ENCODE measurements at places on chromosomes 16 and 17.

GRCh38 chr17:4956493-4957061, 5.7 kb downstream of the ENO3 start:
- no peak for DNase-seq

DNA sequence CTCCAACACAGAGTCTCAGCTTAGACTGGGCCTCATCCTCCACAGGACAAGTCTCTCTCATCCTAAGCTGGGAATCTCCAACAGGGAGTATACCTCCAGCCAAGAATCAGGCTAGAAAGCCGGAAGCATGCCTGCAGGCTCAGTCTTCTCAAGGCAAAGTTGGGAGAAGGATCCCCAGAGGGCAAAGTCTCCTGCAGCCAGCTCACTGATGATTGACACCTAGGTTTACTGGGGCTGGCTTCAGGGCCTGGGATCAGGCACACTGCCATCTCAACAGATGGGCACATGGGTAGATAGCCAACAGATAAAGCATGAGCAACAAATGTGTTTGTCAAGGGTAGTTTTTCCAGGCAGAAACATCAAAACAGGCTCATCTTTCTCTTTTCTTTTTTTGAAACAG, 56.1 kb upstream of the TOX3 start:
- no peak for DNase-seq

DNA sequence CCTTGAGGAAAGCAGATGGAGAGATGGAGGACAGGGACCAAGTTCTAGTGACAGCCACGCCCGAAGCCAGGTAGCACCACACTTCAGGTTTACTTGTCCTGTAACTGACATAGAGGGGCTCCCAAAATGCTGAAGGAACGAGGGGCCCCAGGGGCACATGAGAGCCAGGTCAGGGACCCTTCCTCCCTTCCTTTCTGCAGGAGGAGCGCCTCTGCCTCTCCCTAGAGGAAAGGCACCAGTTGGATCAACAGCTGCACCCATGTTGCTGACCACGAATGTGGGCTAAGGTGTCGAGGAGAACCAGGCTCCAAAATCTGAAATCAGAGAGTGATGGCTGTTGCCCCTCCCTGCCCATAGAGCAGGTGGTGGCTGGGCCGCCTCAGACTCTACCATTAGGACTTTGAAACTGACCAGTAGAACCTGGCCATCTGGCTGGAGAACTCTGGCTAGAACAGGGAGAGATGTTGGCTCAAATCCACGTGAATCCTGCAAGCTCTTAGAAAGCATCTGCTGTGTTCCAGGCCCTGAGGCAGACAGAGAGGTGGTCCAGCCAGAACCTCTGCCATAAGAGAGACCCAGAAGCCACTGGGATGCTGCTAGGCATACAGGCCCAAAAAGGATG, 218.8 kb downstream of the KATNIP start:
- no peak for DNase-seq

GRCh38 chr16:67104845-67105244, 4.9 kb upstream of the PHAF1 start:
- DNase-seq = no peak

DNA sequence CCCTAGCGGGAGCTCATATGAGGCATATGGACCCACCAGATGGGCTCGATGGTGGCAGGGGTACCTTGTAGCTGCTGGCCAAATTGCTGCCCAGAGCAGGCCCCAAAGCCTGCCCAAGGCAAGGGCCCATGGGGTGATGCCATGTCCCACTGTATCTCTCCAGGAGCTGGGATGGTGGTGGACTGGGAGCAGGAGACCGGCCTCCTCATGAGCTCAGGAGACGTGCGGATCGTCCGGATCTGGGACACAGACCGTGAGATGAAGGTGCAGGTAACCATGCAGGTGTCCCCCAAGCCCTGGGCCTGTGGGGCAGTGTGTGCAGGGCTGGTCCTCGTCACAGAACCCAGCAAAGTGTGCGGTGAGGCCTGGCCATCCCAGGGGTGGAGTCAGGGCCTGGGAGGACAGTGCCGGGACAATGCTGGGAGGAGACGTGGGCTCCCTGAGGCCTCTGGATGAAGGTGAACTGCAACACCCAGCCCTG, 34.1 kb upstream of the CHMP6 start:
- no peak for DNase-seq

GRCh38 chr16:13634959-13635358, 285.0 kb upstream of the ERCC4 start:
- DNase-seq = no peak

DNA sequence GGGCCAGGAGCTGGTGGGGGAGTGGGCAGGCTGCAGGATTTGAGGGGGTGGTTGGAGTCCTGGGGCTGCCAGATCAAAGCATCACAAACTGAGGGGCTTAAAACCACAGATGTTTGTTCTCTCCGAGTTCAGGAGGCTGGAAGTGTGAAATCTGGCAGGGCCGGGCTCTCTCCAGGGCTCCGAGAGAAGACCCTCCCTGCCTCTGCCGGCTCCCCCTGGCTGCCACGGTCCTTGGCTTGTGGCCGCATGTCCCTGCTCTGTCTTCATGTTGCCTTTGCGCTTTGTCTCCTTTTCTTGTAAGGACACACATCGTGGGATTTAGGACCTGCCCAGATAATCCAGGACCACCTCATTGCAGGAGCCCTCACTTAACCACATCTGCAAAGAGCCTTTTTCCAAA, 139.8 kb upstream of the GSE1 start:
- no peak for DNase-seq

DNA sequence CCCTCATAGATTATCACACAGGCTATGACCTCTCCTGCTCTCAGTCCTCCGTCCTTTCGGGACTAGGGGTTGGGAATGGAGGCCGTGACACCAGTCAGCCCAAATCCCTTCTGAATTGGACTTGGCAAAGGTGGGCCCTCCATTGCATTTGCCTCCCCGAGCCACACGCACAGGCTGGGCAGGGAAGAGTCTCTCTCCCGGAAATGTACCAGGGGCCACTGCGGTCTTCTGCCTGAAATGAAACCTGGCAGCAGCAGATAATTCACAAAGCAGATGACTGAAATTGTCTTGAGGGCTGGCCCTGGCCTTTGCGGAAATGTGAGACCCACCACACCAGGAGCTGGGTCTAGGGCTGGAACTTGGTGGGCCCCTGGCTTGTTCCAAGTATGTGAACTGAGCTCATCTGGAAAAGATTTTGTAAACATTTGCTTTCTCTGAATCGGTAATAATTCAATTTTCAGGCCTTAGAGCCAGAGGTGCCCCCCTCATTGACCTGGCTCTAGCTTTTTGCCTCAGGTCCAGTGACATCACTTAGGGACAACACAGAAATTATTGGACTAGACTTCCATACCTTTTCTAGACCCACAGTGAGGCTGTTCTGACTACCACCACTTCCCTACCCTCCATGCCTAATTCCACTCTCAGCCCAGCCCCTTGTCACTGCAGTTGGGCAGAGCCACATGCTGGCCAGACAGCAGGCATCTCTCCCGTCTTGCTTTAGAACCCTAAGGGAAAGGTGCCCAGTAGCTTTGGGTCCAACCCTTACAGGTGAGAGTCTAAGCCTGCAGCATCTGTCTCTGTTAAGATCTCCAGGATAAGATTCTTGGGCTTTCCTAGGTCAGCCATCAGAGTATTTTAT, 75.2 kb downstream of the CCDC182 start:
- no peak for DNase-seq

DNA sequence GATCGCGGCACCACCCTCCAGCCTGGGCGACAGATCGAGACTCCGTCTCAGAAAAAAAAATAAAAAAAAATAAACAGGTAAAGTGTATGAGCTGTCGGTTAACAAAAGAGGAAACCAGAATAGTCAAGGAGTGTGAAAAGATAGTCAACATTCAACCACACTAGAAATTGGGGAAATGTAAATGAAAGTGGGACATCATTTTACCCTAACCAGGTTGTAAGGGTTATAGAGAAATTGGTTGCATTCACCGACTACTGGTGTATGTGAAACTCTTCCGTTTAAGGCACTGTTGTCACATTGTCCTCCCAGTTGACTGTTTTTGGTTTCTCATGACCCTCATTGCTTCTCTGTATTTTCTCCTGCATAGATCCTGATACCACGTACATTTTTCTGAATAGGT, 62.8 kb downstream of the RABEP1 start:
- no peak for DNase-seq

DNA sequence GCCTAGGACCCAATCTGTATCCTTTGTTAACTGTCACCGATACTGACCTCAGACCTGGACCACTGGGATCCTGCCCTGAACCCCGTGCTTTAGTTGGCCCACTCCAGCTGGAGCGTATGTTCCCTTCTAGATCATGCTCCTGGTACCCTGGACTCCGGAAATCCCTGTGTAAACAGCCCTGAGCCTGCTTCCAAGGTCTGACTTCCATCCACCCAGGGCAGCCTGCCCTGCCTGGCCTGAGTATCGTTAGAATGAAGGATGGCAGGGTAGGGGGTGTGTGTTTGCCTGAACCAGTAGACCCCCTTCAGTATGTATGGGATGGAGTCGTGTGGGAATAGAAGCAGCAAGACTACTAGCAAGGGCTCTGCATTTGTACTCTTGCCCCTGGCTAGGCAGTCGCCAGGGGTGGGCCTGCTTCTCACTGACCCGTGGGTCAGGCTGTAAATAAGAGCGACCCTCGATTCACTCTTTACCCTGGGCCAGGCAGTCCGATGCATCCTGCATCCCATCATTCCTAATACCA, 691 bp upstream of the TMEM98 start:
- no peak for DNase-seq

DNA sequence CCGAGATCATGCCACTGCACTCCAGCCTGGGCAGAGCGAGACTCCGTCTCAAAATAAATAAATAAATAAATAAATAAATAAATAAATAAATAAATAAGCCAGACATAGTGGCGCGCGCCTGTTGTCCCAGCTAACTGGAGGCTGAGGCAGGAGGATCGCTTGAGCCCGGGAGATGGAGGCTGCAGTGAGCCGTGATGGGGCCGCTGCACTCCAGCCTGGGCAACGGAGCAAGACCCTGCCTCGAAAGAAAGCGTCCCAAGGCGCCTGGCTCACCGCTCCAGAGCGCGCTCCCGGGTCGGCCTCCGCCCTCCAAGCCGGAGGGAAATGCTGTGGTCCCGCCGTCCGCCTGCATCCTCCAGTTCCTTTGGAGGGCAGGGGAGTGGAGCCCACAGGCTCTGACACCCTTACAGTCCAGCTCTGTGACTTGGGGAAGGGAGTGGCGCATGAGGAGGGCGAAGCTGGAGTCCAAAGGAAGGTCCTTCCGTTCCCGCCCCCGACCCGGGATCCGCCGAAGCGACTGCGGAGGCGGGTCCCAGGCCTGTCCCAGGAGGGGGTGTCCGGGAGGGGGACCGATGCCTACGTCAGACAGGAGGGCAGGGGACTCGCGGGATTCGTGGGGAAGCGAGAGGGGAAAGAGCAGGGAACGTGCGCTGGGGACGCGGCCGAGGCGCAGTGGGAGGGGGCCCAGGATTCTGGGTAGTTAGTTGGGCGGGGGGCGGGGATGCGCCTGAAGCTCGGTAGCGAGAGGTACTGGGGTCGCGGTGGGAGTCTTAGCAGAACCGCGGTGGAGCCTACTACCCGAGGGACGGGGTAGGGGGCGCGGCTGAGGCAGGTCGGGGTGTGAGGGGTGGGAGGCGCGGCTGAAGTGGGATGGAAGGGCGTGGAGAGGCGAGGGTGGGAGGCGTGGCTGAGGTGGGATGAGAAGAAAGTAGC, 8.4 kb upstream of the TRPV2 start:
- DNase-seq = no peak

DNA sequence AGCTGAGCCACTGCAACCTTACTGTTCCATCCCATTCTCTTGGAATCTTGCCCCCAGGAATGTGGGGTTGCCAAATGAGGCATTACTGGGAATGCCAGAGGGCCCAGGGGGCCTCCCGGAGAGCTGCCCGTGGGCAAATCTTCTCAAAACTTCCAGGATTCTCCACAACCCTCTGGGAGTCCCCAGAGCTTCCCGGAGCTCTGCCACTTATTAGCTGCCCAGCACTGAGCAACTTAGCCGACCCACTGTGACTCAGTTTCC, 306.0 kb downstream of the FOXL1 start:
- no peak for DNase-seq

GRCh38 chr17:76623271-76624146, 20.0 kb downstream of the ST6GALNAC1 start:
- DNase-seq = peak; percentile 51

DNA sequence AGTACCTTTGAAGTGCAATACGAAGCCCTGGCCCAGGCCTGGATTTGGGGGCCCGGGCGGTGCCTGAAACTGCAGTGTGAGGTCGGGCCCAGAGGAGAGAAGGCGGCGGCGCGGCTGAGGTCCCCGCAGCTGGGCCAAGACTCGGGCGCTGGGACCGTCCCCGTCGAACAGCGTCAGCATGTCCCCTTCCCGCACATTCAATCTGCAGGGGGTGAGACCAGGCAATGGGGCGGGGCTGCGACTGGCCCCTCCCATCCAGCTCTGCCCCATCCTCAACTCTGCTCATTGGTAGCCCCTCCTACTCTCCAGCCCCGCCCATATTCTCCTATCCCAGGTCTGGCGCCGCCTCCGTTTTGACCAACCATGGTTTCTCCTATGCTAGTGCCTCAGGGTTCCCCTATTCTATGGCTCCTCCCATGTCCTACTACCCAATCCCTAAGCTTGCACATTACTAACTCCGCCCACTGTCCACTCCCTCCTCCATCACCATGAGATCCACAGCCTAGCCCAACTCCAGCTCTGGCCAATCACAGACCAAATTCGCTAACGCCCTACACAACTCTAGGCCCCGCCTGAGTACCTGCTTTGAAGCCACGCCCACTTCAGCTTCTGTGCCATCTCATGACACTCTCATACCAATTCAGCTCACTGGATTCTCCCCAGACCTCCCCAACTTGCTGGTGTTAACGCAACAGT, 14.4 kb upstream of the CDIPT start:
- no peak for DNase-seq

DNA sequence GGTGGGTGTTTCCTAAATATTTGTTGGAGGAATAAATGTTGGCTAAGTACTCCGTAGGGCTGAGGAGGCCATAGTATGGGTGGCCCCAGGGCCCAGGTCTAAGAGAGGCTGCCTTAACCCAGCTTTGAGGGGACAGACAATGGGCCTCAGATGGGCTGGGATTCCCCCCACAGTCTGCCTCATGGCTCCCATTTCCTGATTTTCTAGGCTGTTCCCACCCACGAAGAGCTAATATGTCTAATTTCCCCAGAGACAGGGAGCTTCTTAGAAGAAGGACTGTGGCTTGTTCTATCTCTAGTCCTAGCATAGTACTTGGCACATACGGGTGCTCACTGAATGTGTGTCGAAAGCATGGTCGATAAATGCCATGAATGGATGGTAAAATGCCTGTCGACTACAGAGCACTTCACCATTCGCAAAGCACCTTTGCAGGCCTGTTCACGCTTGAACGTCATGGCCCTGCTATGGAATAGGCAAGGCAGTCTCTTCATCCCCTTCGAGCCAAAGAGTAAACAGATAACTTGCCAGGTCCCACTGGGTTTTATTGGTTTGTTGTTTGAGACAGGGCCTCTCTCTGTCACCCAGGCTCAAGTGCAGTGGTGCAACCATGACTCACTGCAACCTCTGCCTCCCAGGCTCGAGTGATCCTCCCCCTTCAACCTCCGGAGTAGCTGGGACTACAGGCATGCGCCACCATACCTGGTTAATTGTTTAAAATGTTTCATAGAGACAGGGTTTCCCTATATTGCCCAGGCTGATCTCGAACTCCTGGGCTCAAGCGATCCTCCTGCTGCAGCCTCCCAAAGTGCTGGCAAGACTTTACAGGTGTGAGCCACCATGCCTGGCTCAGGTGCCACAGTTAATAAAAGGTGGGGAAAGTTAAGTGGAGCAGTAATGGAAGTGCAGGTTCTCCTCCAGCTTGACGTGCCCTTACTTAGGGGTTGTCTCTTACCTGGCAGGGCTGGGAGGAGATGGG, 9.7 kb downstream of the CHAD start:
- no peak for DNase-seq

GRCh38 chr16:2233046-2233775, 3.0 kb upstream of the DNASE1L2 start:
- no peak for DNase-seq

- DNase-seq = no peak
Observed at GRCh38 chr17:82843904-82844680, 4.3 kb upstream of the ZNF750 start.

GRCh38 chr17:37701496-37701898, 43.4 kb downstream of the HNF1B start:
- peak; percentile 23 for DNase-seq

All from activated CD8-positive, alpha-beta memory T cell treated with anti-CD3 and anti-CD28 coated beads for 48 hours (primary cell).